ENCODE measurements at places on chromosomes 13 and 19.

GRCh38 chr13:72716776-72717175, 10.7 kb downstream of the MZT1 start:
- DNase-seq, result no peak

- no peak for DNase-seq
These were observed 1.3 kb downstream of the ATP7B start for GRCh38 chr13:52009946-52010345.

DNA sequence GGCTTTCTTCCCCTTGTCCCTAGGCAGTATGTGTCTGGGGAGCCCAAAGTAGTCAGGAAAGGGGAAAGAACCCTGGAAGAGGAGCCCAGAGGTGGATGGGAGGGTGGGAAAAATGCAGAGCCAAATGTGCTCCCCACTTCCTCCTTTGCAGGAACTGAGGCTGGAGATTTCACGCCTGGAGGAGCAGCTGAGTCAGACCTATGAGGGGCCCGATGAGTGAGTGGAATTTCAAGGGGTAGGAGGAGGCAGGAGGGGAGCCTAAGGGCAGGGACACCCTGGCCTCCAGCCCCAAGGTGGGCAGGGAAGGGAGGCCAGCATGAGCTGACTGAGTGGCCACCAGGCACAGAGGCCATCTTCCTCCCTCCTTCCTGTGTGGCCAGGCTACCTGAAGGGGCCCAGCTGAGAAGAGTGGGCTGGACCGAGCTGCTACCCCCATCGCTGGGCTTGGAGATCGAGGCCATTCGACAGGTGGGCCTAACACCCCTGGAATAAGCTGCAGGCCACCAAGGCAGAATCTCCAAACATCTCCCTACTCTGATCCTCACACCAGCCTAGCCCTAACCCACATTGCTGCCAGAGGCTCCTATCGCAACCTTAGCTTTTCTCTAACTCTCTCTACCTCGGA, 14.3 kb downstream of the PTH2 start:
- no peak for DNase-seq

- peak; percentile 71 for DNase-seq
These were observed 19.1 kb upstream of the WDR18 start for GRCh38 chr19:964761-965694.

DNA sequence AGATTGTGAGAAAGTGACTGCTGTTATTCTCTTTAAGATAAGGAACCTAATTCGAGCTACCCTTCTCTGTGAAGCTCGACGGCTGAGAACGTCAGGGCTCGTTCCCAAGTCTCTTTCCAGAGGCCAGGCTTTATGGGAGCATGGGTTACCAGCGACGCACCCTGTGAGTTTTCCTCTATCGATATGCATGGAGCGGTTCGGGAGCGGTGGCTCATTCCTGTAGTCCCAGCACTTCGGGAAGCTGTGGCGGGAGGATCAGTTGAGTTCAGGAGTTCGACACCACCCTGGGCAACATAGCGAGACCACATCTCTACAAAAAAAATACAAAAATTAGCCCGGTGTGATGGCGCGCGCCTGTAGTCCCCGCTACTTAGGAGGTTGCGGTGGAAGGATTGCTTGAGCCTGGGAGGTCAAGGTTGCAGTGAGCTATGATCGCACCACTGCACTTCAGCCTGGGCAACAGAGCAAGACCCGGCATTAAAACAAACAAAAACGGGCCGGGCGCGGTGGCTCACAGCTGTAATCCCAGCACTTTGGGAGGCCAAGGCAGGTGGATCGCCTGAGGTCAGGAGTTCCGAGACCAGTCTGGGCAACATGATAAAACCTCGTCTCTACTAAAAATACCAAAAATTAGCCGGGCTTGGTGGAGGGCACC, 681 bp upstream of the ZNF606 start:
- no peak for DNase-seq

- DNase-seq, result no peak
These were observed 138.0 kb downstream of the MIPEP start for GRCh38 chr13:23751195-23751594.

DNA sequence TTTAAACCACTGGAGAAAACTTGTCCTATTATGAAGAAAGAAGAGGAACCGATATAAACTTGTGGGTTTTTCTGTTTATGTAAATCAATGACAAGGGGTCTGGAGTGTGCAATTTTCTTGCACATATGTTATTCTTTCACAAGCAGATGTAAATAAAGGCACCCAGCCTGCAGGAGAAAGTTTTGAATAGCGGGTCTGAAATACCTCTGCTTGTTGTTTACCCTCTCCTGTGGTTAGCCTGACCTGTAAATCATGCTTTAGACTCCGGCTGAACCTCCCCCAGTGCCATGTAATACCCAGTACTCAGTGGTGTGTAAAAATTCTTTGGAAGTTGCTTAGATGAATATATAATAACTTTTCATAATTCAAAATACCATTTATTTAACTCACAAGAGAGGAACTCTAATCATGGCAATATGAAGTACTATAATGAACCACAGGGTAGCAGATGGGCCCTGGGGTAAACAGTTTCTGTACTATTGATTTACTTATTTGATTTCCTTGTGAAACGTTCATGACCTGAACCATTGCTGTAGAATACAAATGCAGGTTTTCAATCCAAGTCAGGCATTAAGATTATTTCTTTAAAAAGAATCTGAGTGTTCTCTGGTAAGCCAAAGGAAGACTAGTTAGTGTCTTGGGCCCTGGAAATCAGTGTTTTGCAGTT, 245.1 kb downstream of the LMO7 start:
- no peak for DNase-seq

DNA sequence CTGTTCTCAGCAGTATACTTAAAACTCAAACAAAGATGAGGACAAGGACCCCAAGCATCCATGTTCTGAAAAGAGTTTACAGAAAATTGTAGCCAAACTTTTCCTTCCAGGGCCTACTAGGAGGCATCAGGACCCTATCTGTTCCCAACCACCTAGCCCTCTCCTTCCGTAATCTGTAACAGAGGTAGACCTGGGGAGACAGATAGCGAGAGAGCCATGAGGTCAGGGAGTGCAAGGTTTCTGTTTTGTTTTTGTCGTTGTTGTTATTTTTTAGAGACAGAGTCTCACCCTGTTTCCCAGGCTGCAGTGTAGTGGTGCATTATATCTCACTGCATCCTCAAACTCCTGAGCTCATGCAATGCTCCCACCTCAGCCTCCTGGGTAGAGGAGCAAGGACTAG, 83.9 kb upstream of the POSTN start:
- no peak for DNase-seq

DNA sequence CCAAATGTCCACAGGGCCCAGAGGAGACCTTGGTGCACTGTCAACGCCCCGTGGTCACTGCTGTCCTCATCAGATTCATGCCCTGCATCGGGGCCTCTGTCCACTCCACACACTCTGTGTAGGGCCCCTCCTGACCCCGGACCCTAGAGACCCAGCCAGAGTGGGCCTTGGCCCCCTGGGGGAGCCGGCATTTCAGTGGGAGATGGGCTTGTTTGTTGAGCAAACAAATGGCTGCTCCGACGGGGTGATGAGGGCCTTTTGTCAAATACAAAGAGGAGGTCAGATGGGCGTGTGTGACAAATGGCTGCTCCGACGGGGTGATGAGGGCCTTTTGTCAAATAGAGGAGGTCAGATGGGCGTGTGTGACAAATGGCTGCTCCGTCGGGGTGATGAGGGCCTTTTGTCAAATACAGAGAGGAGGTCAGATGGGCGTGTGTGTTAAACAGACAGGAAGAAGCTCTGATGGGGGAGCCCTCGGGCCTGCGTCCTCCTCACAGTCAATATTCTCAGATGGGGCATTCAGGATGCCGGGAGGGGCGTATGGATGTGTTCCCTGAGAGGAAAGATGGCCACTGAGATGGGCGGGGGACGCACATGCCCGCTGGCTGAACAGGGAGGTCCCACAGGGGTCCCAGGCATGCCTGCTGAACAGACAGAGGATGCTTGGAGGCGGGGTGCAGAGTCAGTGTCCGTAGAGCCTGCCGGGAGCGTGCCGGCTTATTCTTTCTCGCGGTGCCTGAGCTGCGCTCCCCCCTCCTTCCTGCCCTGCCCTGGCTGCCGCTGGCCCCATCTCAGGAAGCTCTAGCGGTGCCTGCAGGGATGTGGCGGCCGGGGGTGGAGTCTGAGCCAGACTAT, 36.3 kb downstream of the SMIM24 start:
- DNase-seq, result no peak

GRCh38 chr13:93235258-93236015, 8.8 kb downstream of the GPC6 start:
- no peak for DNase-seq

- DNase-seq, result no peak
These were observed 43.4 kb downstream of the C13orf42 start for GRCh38 chr13:51067706-51068105.

DNA sequence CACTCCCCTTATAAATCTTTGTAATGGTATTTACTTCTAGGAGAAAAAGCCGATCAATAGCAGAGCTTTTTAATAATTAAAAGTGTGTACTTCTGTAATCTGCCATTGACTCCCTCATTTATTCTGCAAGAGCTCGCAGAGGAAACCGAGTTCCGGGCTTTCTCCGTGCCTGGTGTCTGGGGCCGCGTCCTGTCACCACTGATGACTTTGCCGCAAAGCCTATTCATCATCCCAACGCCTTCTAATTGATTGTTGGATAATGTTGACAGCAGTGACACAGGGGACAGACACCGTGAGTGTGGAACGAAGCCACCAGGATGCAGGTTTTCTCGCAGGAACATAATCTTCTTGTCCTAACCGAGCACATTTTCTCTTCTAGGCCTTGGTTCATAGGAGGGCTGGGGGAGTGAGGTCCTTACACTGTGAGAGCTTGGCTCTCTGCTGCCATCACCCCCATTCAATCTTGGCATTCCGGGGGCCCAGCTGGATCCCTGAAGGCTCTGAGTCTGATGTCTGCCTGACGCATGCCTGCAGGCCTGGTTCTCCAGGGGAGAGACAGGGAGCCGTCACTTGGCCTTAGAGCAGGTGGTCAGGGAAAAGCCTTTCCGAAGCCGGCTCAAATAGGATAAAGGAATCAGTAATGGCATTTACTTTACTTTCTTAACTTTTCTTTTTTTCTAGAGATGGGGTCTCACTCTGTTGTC, 110.3 kb downstream of the KDM4B start:
- no peak for DNase-seq

GRCh38 chr13:105471673-105472072, 1063.8 kb downstream of the EFNB2 start:
- DNase-seq, result no peak

GRCh38 chr19:39517432-39517831, 2.5 kb downstream of the SELENOV start:
- DNase-seq, result no peak

DNA sequence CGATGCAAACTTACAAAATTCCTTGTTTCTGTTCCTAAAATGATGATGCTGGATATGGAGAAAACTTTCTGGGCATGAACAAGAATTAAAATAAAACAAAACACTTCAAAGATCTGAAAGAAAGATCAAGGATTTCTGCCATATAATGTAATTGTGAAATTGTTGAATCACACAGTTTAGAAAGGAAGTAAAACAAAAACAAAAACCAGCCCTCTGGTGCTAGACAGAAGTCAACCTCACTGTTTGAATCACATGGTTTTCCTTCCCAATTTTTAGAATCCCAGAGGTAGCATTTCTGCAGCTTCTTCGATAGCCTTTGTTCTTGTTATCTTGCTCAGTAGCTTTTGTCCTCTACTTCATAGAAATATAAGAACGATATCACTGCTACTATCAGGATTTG, 118.2 kb upstream of the ARGLU1 start:
- DNase-seq, result no peak

GRCh38 chr19:16379521-16380313, 55.1 kb downstream of the KLF2 start:
- no peak for DNase-seq

DNA sequence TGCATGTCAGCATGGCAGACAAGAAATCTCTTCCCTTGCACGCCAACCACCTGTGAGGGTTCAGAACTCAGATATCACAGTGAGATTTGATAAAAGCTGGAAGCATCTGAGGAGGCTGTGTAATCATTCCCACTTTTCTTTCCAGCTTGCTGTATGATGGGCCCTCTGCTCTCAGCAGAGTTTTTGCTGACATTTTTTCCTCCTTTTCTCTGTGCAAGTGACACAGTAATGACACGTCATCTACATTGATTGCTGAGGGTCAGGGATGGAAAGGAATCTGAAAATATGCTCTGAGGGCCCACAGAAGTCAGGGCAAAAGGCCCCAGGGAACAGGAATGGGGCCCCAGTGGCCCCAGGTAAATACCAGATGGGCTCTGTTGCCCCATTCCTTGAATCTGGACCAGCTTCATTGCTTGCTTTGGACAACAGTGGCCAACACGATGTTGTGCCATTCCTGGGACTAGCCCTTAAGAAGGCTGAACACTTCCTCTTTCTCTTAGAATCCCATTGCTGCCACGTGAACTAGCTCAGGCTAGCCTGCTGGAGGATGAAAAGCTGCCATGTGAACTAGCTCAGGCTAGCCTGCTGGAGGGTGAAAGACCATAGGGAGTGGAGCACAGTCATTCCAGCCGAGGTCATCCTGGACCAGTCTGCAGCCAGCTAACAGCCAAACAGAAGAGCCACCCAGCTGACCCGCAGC, 68.2 kb downstream of the CACNA1A start:
- DNase-seq, result no peak

DNA sequence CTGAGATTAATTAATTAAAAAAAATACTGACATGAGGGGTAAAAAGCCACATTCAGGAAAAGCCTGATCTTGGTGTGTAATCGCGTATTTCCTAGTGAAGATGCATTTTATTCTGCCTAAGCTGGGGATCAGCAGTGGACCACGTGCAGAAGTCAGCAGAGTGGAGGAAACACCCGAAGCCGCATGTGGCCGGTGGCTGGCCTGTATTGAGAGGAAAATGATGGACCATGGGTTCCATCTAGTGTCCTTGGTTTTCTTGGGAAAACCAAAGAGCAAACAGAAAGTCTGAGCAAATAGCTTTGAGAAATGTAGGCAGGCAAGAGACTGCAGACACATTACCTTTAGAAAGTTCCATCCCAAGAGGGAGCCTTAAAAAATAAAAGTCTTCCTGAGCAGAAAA, 23.7 kb upstream of the SHISA2 start:
- DNase-seq, result no peak

DNA sequence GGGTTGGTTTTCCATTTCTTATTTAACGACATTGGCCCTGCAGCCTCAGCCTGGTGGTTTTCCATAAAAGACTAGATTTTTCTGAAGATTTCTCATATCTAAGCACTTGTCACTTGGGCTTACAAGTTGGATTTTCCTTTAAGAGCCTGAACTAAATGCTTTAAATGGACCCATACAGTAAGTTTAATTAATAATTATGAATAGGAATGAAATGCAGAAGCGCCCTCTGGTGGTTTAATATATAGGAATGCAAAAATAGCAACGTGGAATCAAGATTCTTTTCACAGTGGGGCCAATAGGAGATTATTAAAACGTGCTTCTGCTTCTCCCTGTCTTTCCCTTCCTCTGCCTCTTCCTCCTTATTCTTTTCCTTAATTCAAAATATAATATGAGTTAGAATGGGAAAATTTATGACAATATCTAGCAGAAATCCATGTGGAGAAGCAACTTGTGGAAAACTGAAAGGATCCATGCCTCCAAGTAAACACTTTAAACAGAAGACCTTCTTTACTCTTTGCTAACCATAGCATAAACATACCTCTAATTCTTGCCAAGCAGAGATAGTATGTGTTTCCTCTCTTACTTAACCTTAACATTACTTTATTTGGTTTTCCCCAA, 324.0 kb downstream of the GPC5 start:
- DNase-seq, result no peak

Measured in upper lobe of left lung (tissue), 6 donors.